Stimulated activated CD4-positive, alpha-beta T cell treated with anti-CD3 and anti-CD28 coated beads, Interleukin-1b, Interleukin-23, amount 100 ng/mL, for 1 hour (primary cell): ENCODE measurements at places on chromosomes 2 and 18.

DNA sequence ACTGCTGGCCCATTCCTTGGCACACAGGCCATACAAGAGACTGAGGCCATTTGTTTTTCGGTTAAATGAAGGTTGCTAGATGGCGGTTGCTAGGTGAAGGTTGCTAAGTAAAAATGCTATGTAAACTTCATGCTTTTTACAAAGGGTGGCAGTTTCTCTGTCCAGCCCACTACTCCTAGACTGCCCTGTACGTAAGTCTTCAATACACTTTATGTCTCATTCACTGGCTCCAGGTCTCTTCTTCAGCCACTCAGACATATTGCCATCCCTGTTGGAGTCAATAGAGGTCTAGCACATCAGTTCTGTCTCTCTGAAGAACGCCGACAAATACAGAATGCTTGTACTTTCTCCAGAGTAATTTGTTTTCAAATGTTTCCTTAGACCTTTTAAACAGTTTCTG lies 370.9 kb upstream of the RND3 start:
- DNase-seq = no peak

GRCh38 chr2:115634578-115634977 lies 1192.1 kb downstream of the DPP10 start:
- DNase-seq = no peak

DNA sequence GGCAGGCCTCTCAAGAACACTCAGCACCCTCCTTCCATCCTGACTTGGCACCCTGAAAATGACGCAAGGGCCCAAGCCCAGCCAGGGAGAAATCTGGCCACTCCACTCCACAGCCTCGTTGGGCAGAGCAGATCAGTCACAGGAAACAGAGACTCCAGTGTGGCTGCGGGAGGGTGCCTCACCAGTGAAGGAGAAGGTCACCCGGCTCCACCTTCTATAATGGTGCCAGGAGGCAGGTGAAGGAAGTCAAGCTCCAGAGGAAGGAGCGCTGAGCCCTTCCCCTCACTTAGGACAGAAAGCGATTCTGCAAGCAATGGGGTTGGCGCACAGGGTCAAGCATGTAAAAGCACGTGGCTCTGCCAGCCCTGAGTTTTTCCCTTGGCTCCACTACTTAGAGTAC lies 35.3 kb downstream of the CRACDL start:
- no peak for DNase-seq

DNA sequence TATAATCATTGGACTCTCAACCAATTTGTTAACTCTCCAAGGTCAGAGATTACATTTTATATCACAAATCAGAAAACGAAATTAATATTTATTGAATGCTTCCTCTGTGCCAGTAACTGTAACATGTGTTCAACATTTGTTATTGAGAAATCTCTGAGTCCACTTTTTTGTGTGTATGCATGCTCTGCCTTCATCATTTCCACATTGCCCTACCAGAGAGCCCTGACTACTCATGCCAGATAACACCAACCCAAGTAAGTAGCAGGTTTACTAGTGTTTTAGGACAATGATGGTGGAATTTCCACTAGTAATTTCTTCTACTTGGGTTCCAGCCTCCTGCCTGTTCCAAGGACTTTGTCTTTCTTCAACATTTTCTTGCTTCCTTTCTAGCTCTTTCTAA lies 14.2 kb upstream of the FAP start:
- no peak for DNase-seq

GRCh38 chr18:3675446-3675845 lies 225.5 kb downstream of the TGIF1 start:
- DNase-seq = no peak

DNA sequence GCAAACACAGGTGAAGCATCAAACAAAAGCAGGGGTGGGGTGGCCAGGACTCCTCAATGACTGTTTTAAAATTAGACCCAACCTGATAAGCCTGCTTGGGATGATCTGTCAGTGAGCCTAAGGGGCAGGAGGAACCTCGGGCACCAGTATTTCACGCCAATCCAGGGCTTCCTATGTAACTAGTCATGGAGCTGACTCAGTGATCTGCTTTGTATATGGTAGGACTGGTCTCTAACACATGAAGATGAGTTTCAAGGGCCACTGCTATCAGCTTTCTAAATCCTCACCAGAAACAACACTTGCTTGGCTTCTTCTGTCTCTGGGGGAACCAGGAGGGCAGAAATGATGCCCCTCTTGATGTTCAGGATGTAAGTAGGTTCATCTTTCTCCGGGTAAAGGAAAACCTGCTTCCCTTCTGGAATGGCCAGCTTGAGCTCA lies 6.2 kb downstream of the APOB start:
- no peak for DNase-seq

DNA sequence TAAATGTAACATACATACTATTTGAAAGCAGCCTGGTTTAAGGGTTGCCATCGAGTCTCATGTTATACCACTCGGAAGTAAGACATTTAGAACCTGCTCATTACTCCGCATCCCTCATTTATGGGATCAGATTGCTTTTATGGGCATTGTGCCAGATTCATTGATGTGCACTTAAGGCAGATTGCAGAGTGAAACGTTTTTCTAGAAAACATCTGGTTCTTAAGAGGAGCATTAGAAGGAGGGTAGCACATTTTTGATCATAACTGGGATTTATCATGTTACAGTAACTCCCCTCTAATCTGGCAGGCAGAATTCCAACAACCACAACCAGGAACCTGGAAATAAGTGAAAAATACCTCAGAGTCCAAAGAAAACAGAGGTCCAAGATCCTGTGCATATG lies 74.2 kb upstream of the GALNT3 start:
- DNase-seq = no peak

DNA sequence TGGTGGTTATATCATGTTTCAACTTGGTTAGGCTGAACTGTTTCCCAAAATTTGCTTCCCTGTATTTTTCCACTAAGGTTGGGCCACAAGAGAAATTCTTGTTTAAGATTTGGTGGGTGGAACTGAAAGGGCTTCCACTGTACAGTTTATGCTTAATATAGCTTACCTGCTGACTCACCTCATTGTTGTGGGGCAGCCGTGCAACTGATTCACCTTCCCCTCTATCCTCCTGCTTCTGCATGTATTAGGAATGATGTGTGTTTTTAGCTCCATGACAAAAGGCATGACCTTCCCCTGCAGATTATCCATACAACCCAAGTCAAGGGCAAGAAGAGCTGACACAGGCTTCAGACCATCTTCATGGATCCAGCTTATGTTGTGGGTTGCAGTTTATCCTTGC lies 98.4 kb upstream of the GULP1 start:
- no peak for DNase-seq

- DNase-seq = no peak
Measured at GRCh38 chr2:121130301-121130850, 154.6 kb downstream of the TFCP2L1 start.

GRCh38 chr18:73151086-73151485 lies 283.3 kb upstream of the NETO1 start:
- DNase-seq = no peak

DNA sequence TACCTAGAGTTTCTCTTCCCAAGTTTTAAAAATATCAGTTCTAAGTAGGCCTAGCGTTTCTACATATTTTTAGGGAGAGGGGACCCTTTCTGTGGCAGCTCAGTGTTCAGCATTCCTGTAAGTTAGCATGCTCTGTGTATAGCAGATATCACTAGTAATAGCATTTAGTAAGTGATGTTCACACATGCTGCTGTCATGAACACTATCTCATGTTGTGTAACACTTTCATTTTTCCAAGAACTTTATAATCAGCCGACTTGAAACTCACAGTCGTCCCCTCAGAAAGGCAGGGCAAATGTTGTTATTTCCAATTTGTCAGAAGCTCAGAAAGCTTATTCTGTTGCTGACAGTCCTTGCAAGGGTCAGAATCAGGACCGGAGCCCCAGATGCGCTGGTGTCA lies 267.7 kb downstream of the ALPK2 start:
- no peak for DNase-seq

GRCh38 chr2:240571314-240571973 lies 3.2 kb downstream of the RNPEPL1 start:
- DNase-seq = no peak

- no peak for DNase-seq
Measured at GRCh38 chr2:54909001-54909400, 141.2 kb downstream of the RTN4 start.

DNA sequence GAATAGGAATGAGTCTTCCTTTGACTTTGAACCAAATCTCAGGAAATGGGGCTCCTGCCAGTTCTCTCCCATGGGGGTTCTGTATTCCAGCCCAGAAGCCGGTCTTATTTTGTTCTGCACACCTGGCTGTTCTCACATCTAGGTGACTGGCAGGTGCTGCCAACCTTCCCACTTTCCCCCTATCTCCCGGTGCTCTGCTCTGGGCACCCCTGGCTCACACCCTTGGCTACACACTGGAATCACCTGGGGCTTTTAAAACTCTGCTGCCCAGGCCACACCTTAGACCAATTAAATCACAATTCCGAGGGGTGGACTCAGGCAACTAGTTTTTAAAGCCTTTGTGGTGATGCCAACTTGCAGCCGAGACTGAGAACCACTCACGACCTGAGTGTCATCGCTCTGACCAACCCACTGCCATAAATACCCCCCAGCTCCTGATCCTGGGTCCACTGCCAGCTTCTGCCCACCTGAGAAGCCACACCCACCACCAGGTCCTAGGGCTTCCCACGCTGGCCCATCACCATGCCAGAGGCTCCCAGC lies 69.2 kb downstream of the KCNF1 start:
- DNase-seq = no peak

GRCh38 chr2:236973343-236973980 lies 112.2 kb upstream of the COPS8 start:
- no peak for DNase-seq

GRCh38 chr18:48208432-48209140 lies 200.6 kb downstream of the ZBTB7C start:
- DNase-seq = no peak

DNA sequence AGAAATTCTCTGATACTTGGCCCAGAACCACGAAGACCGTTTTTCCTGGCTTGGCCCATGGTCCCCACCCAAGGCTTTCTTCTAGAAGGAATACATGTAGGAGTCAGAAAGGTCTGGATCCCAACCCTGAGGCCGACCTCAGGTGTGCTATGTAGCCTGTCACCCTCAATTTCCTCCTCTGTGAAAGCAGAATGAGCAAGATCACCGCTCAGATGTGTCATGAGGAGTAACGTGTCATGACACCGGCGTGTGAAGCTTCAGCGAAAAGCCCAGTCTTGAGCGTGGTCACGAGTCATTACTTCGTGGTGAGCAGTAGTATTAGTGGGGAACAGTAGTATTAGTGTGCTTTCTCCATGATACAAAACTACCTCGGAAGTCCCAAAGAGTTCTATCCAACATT lies 103.4 kb downstream of the ALPK2 start:
- no peak for DNase-seq

DNA sequence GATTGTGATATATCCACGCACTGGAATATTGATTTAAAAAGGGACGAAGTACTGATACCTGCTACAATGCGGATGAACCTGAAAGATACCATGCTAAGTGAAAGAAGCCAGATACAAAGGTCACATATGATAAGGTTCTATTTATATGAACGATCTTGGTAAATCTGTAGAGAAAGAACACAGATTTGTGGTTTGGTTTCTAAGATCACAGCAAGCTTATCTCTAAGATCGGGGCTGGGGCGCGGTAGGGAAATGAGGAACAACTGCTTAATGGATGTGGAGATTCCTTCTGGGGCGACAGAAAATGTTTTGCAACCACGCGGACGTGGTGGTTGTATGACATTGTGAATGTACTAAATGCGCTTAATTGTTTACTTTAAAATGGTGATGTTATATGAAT lies 60.1 kb downstream of the NEDD4L start:
- no peak for DNase-seq

- no peak for DNase-seq
Measured at GRCh38 chr2:68921646-68922045, 31.0 kb downstream of the GKN2 start.

DNA sequence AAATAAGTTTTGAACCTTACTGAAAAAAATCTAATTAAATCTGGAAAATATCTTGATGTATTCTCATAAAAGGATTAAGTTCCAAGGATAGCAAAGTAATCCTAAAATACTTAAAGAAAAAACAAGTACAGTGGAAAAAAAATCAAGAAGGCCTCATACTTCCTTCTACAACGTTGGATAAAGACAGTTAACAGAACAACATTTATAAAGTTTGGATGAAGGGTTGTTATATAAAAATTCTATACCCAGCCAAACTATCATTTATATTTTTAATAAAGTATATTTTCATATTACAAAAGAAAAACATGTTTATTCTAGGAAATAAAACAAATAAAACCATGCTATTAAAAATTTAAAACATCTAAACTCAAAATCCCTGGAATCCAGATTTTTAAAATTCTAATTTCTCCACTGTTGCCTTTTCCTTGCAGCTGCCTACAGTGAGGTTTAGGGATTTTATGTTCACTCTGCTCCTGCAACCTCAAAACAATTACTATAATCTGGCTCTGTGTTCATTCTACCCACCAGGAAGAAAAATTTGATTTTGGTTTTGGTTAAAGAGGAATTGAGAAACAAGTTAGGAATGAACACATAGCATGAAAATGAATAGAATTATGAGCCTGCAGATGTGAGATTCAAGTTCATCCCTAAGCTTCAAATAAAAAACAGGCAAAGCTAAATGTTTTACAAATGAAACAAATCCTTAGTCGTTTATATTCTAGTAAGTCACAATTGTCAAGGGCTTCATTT lies 142.8 kb downstream of the LPIN1 start:
- DNase-seq = no peak

DNA sequence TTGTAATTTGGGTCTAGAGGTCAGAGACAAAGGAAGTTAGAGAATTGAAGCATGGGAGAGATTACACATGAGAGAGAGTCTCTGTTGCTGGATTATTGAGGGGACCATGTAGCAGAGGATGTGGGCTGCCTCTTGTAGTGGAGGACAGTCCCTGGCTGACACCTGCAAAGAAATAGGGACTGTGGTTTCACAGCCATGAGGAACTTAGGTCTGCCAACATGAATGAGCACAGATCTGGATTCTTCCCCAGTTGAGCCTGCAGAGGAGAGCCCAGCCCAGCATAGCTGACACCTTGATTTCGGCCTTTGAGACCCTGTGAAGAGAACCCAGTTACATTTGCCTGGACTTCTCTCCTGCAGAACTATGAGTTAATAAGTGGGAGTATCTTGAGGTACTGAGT lies 179.5 kb upstream of the TWIST2 start:
- DNase-seq = no peak

- no peak for DNase-seq
Measured at GRCh38 chr2:141900826-141901225, 230.0 kb downstream of the LRP1B start.

GRCh38 chr2:46007412-46007811 lies 289.8 kb upstream of the EPAS1 start:
- no peak for DNase-seq

DNA sequence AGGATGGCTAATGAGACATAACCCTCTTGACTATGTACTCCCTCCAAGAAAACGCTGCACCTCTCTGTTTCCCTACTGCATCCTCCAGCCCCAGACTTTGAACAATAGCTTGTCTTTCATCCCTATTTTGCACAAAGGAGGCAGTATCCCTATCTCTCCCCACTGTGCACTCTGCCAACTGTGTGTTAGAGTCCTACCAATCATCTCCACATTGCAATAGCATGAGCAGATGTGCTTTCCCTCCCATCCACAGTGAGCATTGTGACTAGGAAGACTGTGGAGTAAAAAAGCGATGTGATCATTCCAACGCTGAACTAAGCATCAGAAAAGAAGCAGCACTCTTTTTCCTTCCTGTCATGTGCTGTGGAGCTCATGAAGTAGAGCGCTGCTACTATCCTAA lies 206.3 kb upstream of the GULP1 start:
- no peak for DNase-seq
